Left renal cortex interstitium (tissue), 4 donors: ENCODE measurements at places on chromosomes 3 and 15.

DNA sequence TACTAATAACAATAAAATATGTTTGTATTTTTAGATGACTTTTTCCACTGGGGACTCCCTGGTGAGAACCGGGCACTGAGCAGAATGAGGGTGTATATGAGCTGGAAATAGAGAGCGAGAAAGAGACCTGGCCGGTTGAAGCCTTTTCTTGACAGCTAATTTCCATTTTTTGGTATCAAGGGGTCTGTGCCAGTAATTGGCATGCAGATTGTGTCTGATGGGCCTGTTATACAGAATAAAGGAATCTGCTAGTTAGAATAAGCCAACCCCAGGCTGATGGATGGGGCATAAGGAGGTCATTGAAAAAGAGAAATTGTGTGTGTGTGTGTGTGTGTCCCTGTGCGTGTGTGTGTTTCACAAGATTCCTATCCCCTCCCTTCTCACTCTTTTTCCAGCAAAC lies 83.9 kb downstream of the IL20RB start:
- no peak for DNase-seq

DNA sequence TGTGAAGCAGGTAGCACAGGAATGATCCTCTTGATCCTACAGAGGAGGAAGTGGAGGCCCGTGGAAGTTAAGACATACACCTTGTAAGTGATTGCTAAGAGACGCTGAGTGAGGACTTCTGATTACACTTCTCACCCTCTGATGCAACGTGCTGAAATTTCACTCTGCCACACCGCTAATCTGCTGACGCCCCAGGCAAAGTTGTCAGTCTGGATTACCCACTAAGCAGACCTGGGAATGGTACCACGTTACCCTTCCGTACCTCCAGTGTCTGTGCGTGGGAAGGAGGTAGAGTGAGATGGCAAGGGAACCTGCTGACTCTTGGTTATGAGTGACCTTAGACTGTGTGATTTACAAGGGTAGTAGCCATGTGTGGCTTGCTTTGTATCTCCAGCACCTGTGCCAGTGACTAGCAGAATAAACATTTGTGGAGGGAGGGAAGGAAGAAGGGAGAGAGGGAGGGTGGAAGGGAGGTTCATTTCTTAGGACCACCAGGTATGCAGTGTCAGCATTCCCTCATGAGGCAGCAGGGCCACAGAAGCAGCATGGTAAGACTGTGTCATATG lies 115.0 kb downstream of the ALDH1A2 start:
- no peak for DNase-seq

DNA sequence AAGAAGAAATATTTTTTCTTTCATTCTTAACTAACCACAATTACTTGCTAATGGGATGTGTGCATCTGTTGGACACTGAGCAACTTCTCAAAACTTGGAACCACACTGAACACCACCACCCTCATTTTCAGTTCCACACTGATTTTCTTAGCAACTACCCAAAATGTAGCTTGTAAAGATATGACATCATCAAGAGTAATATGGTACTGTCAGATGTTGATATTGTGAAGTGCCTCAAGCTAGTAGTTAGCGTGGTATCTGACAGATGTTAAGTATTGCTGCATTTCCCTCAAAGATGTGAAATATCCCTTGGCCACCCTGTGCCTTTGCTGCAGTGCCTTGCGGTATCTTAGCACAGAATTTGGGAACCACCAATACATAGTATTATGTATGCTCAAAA lies 9.3 kb downstream of the RFTN1 start:
- no peak for DNase-seq

DNA sequence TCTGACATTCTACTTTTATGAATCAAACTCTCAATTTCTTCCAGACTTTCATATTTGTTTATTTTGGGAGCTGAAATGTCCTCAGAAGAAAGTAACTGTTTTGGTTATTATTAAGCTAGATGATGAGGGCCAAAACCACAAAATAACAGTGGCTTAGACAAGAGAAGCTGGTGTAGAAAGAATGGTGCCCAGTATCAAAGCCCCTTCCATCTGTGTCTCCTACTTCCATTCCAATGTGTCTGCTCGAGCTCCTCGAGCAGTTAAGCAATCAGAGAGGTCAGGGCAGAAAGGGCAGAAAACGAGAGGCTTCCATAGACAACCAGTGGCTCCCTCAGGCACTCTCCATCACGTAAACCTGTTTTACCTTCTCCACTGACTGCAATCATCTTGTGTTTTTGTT lies 59.7 kb upstream of the MAGI1 start:
- no peak for DNase-seq

DNA sequence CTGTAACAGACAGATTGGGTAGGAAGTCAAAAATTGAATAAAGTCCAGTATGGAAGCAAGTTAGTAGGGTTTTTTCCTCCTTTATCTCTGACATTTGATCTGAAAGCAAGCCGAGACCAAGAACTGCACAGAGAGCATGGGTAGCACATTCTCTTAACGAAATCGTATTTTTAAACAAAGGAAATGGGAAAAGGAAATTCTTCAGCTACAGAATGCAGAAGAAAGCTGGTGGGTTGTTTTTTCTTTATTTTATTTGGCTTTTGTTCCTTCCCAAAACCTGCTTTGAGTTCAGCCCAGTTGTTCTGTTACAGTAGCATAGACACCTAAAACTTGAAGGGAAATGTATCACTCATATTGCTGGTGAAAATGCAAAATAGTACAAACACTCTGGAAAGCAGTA lies 397.0 kb downstream of the GBE1 start:
- no peak for DNase-seq

DNA sequence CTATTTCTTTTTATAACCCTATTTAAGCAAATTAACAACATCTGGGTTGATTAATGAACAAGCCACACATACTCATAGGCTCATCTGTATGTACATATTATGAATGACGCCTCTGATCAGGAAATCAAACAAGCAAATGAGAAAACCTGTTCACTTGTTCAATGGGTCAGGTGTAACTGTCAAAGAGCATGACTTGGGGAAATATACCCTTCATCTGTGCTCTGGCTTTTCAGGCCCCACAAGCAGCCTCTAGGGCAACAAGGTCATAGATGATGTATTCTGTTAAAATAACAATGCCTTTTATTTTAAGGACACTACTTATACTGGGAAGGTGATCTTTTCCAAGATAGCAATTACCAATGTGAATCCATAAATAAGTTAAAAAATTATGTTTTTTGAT lies 102.0 kb downstream of the RBMS3 start:
- DNase-seq, result no peak

DNA sequence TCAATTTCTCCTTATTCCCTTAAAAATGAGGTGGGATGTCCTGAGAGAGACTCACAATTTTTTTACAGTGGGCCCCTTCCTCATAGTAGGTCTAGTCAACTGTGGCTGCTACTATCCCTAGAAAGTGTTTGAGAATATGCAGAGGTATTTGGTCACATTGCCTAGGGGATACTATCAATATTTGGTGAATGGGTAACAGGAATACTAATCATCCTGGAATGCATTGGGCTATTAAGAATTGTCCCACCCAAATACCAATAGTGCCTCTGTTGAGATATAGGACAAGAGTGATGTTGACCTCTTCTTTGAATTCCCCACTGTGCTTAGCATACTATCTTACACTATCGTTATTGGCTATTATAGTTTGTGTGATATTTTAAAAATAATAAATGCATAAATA lies 389.4 kb downstream of the DIPK2A start:
- no peak for DNase-seq

GRCh38 chr15:23013681-23014080 lies 25.7 kb downstream of the TUBGCP5 start:
- no peak for DNase-seq

DNA sequence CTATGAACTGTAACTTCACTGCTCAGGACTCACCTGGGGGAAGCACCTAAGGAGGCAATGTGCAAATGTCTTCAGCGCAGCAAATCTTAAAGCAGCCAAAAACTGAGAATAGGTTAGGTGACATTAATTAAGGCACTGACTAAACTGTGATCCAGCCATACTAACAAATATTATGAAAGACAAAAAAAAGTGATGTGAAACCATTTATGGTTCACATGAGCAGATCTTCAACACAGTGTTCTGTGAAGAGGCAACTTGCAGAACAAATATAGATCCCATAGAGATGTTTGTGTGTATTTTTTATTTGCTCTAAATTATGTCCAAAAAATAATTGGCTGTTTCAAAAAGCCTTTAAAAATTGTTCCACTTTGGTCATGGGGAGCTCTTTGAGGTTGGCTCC lies 24.1 kb upstream of the MITF start:
- no peak for DNase-seq

- DNase-seq, result no peak
Measured at GRCh38 chr3:73813291-73813690, 188.6 kb upstream of the PDZRN3 start.

DNA sequence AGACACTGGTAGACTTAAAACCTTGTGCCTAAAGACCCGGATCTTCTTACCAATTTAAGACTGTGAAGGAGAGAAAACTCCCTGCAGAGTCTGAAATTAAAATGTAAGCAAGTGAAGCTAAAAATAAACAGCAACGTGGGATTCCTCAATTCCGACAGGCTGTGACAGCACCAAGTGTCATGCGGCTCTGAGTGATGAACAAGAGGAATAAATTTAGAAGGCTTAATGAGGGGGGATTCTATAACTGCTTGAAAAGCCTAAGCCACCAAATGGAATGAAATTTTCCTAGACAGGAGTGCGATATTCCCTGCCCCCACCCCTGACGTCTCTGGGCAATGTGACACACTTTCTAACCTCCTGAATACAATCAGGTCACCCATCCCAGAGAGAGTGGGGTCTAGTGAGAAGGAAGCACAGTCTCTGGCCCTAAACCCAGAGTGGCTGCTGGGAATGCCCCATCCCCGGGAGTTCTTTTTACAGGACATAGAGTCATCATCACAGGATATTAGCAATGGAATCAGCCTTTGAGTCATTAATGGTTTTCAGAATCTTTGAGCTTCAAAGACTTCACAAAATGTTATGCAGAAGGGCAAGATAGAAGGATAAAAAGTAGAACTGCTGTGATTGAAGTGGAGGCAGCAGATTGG lies 114.3 kb downstream of the EDEM1 start:
- DNase-seq, result no peak

DNA sequence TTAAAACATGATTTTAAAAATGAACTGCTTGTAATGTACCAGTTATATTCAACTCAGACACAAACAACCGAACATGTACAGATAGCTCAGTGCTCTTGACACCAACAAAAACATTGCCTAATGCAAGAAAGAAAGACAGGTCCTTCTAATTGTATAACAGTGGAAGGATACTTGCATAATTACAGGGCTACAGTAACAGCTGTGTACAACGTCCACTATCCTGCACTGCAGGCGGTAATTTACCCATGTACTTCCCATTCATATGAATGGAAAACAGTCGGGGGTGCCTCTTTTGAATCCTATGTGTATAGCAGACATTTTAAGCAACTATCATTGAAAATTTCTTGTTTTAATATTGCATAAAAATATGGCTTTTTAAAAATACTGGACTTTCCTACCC lies 41.1 kb upstream of the PLSCR5 start:
- DNase-seq, result no peak

GRCh38 chr3:42668793-42669217 lies 15.3 kb downstream of the ZBTB47 start:
- DNase-seq, result no peak

DNA sequence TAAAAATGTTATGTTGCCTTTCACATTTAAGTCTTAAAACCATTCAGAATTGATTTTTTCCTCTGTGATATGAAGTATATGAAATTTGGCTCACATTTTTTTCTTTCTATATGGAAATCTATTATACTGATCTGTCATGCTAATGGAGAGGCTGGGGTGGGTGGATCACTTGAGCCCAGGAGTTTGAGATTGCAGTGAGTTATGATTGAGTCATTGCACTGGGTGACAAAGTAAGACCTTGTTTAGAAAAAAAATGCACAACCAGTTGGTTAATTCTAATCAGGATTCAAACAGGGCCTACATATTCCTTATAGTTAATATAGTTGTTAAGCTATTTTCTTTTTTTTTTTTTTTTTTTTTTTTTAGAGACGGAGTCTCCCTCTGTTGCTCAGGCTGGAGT lies 230.5 kb downstream of the MFSD1 start:
- DNase-seq, result no peak

GRCh38 chr3:107629566-107629965 lies 106.8 kb downstream of the BBX start:
- no peak for DNase-seq

- DNase-seq, result no peak
Measured at GRCh38 chr3:183664913-183665381, 29.5 kb downstream of the KLHL24 start.

GRCh38 chr3:124885466-124886167 lies 1.5 kb downstream of the ITGB5 start:
- DNase-seq, result no peak
